ENCODE measurements at places on chromosomes 13 and 19. TPM values are rescaled to one million over a fixed set of nuclear protein-coding genes. Genes with fewer than 3 reads are reported as not detected.

Gene MYPOP
- total RNA-seq = 11.1 TPM

Gene SOX21
- 3.9 TPM for total RNA-seq

Gene MED25
- total RNA-seq = 71.4 TPM

Gene CGB8
- total RNA-seq = 0.46 TPM

Gene COLGALT1
- 44.7 TPM for total RNA-seq

Gene NFIC
- total RNA-seq = 3.2 TPM

Gene PCDH9
- 0.77 TPM for total RNA-seq

Gene PEAK3
- total RNA-seq = not detected

Gene REX1BD
- total RNA-seq = 56.8 TPM

Gene LILRA1
- not detected for total RNA-seq

Gene PRR12
- total RNA-seq = 59.4 TPM

Gene SLC44A2
- total RNA-seq = 118 TPM

- no peak for DNase-seq
Measured at GRCh38 chr13:103876571-103876970, 810.4 kb upstream of the SLC10A2 start.

DNA sequence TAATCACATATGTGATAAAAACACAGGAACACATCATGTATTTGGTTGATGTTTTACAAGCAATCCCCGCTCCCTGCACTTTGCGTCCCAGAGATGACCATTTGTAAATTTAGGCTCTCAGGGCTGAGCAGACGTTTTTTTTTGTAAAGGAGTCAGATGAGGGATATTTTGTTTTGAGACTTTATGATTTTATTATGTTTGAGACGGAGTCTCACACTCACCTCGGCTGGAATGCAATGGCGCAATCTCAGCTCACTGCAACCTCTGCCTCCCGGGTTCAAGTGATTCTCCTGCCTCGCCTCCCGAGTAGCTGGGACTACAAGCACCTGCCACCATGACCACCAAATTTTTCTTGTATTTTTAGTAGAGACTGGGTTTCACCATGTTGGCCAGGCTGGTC lies 1.4 kb downstream of the TLE6 start:
- no peak for DNase-seq

DNA sequence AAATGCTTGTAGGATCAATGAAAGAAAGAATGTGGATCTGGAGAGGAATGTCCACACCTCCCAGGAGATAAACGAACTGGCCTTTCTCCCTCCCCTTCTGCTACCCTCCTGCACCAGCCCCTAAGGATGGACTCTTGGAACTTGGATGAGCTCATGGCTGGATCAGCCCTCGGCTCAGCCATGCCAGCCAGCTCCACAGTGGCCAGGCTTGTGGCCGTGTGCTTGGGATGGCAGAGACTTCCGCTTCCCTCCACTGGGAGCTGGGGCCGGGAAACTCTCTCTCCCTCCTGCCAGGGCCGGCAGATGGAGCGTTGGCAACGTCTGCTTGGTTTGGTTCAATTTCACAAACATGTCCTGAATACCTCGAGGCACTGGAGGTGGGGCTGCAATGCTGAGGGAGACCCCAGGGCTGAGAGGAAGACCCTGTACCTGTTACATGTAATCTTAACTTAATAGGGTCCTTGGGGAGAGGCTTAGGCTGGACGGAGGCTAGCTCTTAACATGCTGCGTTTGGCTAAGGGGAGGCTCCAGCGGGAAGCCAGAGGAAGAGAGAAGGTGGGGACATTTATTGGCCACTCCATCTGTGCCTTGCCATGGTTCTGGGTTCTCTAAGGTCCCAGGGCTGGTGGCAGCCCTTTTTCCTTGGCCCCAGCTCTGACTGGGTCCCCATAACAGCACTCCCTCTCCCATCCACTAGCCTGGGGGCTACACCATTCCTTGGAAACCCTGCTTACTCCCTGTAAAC lies 152.5 kb downstream of the IER2 start:
- DNase-seq = no peak

- DNase-seq = no peak
Measured at GRCh38 chr19:1861599-1862031, 1.8 kb downstream of the KLF16 start.

- DNase-seq = peak; percentile 57
Measured at GRCh38 chr13:40813667-40814454, 24.4 kb downstream of the SLC25A15 start.

GRCh38 chr13:100644371-100644770 lies 30.2 kb downstream of the TMTC4 start:
- no peak for DNase-seq

- DNase-seq = no peak
Measured at GRCh38 chr19:3116621-3117020, 19.2 kb upstream of the GNA15 start.

GRCh38 chr13:42538996-42539395 lies 35.0 kb upstream of the TNFSF11 start:
- no peak for DNase-seq

- DNase-seq = no peak
Measured at GRCh38 chr19:33296488-33296971, 5.8 kb downstream of the CEBPA start.

GRCh38 chr19:50877338-50877737 lies 4.1 kb downstream of the KLK2 start:
- no peak for DNase-seq

- peak; percentile 97 for DNase-seq
Measured at GRCh38 chr19:40778706-40779284, 748 bp downstream of the RAB4B start.

DNA sequence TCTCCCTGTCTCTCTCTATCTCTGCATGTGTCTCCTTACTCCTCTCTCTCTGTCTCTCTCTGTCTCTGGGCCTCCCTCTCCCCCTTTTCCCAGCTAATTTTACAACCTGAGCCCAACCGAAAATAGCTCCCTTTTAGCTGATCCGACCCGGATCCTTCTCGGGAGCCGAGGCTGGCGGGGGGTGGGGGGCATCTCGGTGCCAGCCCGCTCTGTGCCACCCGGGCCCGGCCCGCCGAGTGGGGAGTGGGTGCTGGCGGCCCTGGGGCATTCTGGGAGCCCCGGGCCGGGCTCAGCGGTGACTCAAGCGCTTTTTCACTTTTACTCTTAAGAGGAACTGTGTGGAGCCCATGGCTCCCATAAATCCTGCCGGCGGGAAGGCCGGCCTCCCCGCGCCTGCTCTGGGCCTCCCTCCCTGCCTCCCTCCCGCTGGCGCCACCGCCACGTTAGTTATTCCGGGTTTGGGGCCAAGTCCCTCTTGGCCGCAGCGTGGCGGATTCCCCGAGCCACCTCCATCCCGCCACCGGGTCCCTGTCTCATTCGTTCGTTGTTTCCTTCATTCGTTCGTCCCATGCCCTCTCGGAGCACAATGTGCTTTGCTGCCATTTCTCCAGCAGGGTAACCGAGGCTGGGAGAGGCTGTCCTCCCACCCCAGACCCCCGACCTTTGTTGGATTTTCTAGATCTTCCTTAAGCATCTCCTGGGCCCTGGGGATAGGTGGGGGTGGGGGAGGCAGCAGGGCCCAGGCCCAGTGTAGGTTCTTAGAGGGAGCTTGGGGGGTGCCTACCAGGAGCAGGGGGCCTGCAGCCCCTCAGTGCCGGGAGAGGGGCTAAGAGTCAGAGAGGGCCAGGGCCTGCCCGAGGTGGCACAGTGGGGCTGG lies 3.2 kb downstream of the NFIC start:
- no peak for DNase-seq
